ENCODE measurements at places on chromosomes 5 and 9. TPM values are rescaled to one million over a fixed set of nuclear protein-coding genes. Genes with fewer than 3 reads are reported as not detected.

GFI1B gene
- 0.30 TPM for total RNA-seq

PCDHB15 gene
- total RNA-seq, result not detected

PCDHGB6 gene
- total RNA-seq, result not detected

SLC45A2 gene
- total RNA-seq, result not detected

PCDH12 gene
- total RNA-seq, result not detected

ISL1 gene
- not detected for total RNA-seq

GPR150 gene
- total RNA-seq, result 0.34 TPM

CARTPT gene
- not detected for total RNA-seq

BAAT gene
- total RNA-seq, result not detected

SPATA31C1 gene
- total RNA-seq, result not detected

P4HA2 gene
- total RNA-seq, result 99.6 TPM

GRM6 gene
- total RNA-seq, result not detected

TSLP gene
- total RNA-seq, result 0.79 TPM

TSSK1B gene
- total RNA-seq, result not detected

POLR3G gene
- total RNA-seq, result 7.6 TPM

F12 gene
- 1.7 TPM for total RNA-seq

GPX3 gene
- 68.5 TPM for total RNA-seq

AIF1L gene
- total RNA-seq, result 1.4 TPM

LRRC19 gene
- not detected for total RNA-seq

LCN12 gene
- 1.2 TPM for total RNA-seq

PDLIM4 gene
- total RNA-seq, result 25.0 TPM

SLC9A3 gene
- 2.9 TPM for total RNA-seq

MELK gene
- 124 TPM for total RNA-seq

IL5 gene
- total RNA-seq, result not detected

FOXD4L5 gene
- total RNA-seq, result 0.07 TPM

ANKRD34B gene
- total RNA-seq, result not detected

HTR1A gene
- total RNA-seq, result not detected

DOCK8 gene
- 1.4 TPM for total RNA-seq

DNAH5 gene
- total RNA-seq, result 3.0 TPM

HAVCR1 gene
- total RNA-seq, result not detected

CDKN2A gene
- 597 TPM for total RNA-seq

TIMD4 gene
- total RNA-seq, result not detected

GBGT1 gene
- 0.05 TPM for total RNA-seq

GABRA6 gene
- total RNA-seq, result not detected

MOB3B gene
- total RNA-seq, result 0.15 TPM

CDH18 gene
- total RNA-seq, result 1.9 TPM

PDE6A gene
- total RNA-seq, result 0.02 TPM

PCDHGB3 gene
- total RNA-seq, result 0.54 TPM

IL13 gene
- total RNA-seq, result not detected

ANKRD55 gene
- total RNA-seq, result not detected

IFNK gene
- total RNA-seq, result not detected

TCERG1 gene
- 43.4 TPM for total RNA-seq

F2RL1 gene
- total RNA-seq, result 125 TPM

SV2C gene
- total RNA-seq, result not detected

CNTNAP3 gene
- 0.05 TPM for total RNA-seq

TRAPPC13 gene
- total RNA-seq, result 39.3 TPM

CDH10 gene
- not detected for total RNA-seq

CNTLN gene
- 11.3 TPM for total RNA-seq

SIMC1 gene
- 13.5 TPM for total RNA-seq

PCDHB10 gene
- total RNA-seq, result 1.3 TPM

CAAP1 gene
- 32.7 TPM for total RNA-seq

ZNF462 gene
- 17.8 TPM for total RNA-seq

TICAM2 gene
- 16.0 TPM for total RNA-seq

All from M059J (cell line).